Stimulated activated CD4-positive, alpha-beta T cell treated with anti-CD3 and anti-CD28 coated beads, Interleukin-12 subunit alpha, Interleukin-12 subunit beta, amount 100 ng/mL, for 48 hours (primary cell): ENCODE measurements at places on chromosomes 5 and 9.

- no peak for DNase-seq
Observed at GRCh38 chr5:141779503-141779973, 97.5 kb upstream of the ARAP3 start.

DNA sequence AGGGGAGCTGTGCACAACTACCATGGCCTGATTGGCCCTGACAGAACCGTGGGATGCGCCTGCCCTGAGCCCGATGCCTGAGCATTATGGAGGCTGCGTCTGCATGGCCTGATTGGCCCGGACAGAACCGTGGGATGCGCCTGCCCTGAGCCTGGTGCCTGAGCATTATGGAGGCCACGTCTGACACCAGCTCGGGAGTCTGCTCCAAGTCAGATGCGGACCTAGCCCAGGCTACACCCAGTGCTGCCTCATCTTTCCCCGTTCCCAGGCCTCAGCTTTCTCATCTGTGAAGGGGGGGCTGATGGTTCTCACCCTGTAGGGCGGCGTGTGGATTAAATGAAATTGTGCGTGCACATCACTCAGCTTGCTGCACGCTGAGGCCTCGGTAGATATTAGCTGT, 7.3 kb downstream of the CEP72 start:
- no peak for DNase-seq

GRCh38 chr5:161966564-161966963, 101.0 kb upstream of the GABRG2 start:
- DNase-seq, result no peak

- DNase-seq, result no peak
Observed at GRCh38 chr5:160061770-160062169, 52.8 kb downstream of the TTC1 start.

- DNase-seq, result no peak
Observed at GRCh38 chr5:59317023-59317773, 576.3 kb downstream of the PDE4D start.

DNA sequence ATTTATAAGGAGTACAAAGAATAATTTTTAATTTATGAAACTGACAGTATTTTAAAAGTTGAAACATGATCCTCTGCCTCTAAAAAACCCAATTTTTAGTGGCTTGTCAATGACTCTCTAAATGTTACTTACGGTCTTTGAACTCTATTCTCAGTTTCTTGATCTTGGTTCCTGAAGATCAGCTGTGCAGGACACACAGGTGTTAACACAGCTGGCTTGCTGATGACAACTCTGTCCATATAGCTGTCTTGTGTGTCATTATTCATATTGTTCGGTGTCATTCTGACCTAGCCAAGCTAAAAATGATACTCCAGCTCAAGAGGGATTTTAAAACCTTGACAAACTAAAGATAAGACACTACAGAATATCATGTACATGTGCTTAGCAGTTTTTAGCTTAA, 314.5 kb downstream of the CCDC171 start:
- no peak for DNase-seq

GRCh38 chr9:107732781-107733522, 243.4 kb upstream of the KLF4 start:
- no peak for DNase-seq

GRCh38 chr5:147472664-147473475, 37.0 kb downstream of the DPYSL3 start:
- DNase-seq, result no peak

GRCh38 chr9:4939118-4939561, 45.9 kb upstream of the JAK2 start:
- DNase-seq, result no peak

DNA sequence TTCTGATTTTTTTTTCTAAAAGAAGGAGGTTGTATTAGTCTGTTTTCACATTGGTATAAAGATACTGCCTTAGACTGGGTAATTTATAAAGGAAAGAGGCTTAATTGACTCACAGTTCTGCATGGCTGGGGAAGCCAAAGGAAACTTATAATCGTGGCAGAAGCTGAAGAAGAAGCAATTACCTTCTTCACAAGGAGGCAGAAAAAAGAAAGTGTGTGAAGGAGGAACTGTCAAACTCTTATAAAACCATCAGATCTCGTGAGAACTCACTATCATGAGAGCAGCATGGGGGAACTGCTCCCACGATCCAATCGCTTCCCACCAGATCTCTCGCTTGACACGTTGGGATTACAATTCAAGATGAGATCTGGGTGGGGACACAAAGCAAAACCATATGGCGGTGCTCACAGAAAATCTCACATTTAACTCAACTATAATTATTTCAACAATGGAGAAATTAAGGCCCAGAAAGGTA, 27.1 kb downstream of the DPYSL3 start:
- no peak for DNase-seq

DNA sequence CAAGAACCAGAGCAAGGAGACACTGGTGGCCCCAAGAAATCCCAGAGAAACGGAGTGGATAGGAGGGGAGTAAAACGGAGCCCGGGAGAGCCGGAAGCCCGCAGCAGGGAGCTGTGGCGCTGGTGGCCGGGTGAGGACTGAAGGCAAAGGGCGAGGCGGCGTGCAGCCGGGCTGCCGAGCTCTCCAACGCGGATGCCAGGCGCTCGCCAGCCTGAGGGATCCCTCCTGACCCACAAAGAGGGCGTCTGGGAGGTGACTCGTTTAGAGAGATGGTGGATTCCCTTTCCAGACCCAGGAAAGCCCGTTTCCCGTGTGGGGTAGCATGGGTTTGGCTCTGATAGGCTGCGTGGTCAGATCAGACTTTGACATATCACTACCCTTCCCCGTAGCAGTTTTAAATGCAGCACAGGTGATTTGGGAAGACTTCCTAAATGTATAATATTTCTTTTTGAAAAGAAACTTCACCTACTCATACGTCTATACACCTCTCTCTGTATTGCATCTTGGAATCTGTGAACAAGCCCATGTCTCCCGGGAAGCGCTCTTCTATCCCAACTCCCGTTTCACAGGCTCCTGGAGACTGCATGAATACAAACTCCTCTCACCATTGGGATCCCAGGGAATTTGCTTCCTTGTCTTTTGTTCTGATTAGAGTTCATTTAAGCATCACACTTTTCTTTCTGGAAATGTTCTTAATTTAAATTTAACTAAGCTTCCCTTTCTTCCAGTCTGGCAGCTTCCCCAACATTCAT, 158.1 kb downstream of the C9orf152 start:
- DNase-seq, result peak; percentile 18

DNA sequence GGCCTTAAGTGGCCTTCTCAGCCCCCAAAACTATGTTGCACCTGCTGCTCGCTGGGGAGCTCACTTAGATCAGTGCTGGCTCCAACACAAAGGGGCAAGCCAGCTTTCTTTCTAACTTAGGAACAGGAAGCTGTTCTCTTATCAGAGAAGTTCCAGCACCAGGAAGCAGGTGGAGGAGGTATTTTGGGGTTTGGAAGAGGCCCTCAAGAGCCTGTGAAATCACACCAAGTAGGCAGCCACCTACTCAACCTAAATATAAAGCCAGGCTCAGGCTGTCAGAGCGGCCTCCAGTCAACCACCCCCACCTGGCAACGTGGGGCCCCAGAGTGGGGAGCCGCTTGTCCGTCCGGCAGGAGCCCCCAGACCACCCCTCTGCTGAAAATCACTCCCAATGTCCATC, 152.8 kb downstream of the OLFM1 start:
- DNase-seq, result no peak

DNA sequence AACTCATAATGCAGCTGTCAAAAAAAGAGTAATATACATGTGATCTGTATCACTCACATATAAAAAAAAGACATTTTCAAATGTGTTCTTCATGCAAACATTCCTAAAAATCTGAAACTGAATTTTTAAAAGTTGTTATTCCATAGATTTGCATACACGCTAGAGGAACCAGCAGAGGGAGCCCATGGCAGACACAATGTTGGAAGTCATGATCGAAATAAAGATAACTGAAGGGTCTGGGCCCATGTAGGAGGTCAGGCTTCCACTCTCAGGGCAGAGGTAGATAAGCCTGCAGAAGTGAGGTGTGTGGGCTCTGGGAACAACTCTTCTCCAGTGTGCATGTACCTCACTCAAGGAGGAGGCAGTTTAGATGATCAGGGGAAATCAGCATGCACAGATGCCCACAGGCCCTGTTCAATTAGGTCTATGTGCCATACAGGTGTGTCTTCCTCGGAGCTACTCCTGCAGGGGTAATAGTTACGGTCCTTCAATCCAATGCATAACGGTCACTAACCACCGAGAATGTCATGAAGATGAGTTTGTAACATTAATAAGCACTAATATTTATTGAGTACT, 208.6 kb downstream of the EPB41L4A start:
- no peak for DNase-seq

DNA sequence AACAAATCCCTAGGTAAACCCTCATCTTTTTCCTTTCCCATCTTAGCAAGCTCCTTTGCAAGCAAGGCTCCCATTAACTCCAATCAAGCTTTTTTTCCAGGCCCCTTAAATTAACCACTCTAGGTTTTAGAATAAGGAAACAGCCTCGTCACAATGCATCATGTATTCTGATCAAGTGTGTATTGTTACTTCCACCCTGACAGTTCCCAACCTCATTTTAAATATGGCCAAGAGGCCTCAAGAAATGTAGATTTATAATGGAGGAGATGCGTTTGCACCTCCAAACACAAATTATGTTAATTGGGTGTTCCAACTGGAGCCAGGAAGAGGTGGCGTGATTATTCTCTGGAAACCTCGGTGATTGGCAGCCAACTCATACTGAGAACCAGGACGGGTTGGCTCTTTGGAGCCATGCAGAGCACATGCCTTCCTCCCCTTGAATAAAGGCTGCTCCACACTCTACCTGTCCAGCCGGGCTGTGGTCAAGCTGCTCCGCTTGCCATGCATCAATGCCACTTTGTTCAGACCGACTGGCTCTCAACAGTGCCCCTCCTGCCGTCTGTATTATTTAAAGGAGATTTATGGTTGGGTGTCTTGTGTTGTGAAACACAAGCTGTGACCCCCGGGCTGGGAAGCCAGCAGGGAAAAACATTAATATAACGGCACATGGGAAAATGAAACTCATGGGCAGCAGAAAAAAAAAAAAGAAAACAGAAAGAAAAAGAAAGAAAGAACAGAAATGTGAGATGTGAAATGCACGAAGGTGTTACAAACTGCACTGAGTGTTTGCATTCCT, 191.1 kb downstream of the EBF1 start:
- no peak for DNase-seq

DNA sequence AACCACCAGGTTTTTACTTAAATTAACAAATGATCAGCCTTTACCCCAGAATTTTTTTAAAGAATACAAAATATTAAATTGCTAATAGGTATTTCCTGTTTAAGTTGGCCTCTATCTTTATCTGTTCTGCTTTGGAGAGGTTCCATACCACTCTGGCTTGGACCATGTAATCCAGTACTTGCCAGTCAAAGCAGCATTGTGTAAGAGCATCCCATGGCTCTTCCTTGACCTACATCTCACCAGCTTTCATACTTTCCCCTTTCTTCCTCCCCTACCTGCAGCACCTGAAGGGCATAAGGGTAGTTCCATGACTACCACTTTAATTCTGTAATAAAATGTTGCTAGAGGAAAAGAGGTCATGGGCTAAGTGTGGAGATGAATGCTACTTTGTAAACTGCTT, 140.8 kb upstream of the MTAP start:
- no peak for DNase-seq

DNA sequence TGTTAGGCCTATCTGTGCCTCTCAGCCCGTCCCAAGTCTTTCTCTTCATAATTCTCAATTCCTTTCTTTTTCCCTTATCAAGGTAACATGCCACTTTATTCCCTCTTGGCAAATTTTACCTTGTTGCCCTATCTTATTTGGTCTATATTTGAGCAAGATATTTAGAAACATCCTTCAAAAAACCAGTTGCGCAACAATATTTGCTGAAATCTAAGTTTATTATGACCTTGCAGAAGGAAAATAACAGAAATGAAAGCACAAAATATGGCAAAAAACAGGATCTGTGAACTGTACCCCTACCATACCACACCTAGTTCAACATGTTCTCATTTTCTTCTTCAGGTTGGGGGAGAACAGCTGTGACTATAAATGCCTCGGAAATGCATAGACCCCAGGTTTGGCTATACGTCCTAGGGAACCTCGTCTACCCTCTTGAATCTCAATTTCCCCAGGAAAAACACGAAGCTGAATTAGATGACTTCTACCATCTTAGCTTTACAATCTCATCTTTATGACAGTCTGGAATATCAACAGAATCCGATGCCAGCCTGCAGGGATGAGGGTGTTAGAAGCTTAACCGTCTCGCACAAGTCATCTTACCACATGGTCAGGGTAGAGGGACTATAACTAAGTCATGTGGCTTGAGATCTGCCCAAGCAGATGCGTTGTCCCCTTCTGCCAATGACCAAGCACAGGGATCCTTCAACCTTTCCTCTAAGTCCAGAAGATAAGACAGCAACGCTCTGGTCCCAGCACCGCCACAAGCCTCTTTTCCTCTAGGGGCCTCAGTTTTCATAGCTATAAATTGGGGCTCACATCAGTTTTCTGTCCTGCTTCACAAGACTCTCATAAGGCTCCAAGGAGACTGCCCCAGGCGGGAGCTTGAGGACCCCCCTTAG, 1.3 kb downstream of the LCP2 start:
- no peak for DNase-seq

DNA sequence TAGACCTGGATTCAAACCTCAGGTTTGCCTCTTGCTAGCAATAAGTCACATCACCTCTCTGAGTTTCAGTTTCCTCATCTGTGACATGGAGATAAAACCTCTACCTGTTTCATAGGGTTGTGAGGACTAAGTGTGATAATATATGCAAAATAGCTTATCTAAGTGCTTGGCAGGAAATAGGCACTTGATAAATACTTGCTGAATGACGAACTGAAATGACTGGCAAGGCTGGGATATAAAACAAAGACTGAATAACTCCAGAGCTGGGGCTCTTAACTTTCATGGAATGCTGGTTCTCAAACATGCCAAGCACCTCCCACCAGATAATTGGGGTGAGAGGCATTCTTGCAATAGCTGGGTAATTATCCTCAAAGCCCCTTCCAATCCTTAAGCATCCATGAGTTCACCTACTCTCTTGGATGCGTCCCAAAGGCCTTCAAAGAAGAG, 87.6 kb downstream of the ADRB2 start:
- DNase-seq, result no peak

DNA sequence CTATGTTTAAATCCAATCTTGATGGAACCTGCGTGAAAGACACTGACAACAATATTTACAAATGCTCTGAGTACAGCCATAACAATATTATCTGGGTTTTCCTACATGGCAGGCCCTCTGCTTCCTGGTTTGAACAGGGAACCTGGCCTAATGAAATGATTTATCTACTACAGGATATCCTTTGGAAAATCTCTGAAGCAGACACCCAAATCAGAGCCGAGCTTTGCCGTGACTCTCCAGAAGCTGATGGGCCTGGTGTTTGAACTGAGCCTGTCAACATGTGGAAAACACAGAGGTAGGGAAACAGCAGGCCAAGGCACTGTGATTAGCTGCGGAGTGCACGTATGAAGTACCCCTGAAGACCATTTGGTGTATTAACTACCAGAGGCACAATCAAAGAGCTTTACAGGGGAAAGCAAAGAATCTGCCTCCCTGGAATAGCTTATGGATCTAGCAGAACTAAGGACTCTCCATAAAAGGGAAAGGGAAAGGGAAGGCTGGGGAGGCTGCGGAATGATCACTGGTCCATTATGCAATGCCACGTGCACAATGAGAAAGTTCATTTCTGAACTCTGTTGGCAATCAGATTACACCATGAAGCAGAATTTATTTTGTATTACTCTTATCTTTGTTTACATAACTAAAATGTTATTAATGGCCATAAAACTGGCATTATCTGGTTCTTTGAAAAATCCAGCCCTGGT, 321.9 kb downstream of the EBF1 start:
- DNase-seq, result no peak

- DNase-seq, result peak; percentile 19
Observed at GRCh38 chr9:3441197-3441816, 84.5 kb downstream of the RFX3 start.

GRCh38 chr9:137339045-137339907, 37.2 kb upstream of the NRARP start:
- DNase-seq, result no peak

- DNase-seq, result no peak
Observed at GRCh38 chr9:83154087-83154736, 91.3 kb upstream of the RASEF start.
